ENCODE measurements at places on chromosomes 5 and 9.

GRCh38 chr5:149227168-149227826 is 44.4 kb upstream of the AFAP1L1 start:
- DNase-seq: no peak

DNA sequence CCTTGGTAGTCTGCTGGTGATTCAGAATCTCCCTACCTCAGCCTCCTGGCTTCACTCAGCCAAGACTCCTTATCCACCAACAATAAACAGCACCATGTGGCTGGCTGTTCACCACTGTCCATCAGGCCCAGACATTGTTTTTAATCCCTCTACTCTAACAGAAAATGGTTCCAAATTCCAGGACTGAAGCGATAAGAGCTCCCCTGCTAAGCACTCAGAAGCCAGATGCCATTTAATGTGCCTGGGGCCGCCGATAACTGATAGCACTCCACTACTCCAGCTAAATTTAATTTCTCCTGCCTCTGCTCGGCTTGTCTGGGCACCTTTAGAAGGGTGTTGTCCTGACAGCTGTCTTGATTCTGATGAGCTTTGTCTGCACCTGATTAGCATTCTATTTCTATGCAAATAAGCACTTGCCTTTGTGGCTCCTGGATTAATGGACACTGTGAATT is 47.1 kb downstream of the ZNF622 start:
- no peak for DNase-seq

DNA sequence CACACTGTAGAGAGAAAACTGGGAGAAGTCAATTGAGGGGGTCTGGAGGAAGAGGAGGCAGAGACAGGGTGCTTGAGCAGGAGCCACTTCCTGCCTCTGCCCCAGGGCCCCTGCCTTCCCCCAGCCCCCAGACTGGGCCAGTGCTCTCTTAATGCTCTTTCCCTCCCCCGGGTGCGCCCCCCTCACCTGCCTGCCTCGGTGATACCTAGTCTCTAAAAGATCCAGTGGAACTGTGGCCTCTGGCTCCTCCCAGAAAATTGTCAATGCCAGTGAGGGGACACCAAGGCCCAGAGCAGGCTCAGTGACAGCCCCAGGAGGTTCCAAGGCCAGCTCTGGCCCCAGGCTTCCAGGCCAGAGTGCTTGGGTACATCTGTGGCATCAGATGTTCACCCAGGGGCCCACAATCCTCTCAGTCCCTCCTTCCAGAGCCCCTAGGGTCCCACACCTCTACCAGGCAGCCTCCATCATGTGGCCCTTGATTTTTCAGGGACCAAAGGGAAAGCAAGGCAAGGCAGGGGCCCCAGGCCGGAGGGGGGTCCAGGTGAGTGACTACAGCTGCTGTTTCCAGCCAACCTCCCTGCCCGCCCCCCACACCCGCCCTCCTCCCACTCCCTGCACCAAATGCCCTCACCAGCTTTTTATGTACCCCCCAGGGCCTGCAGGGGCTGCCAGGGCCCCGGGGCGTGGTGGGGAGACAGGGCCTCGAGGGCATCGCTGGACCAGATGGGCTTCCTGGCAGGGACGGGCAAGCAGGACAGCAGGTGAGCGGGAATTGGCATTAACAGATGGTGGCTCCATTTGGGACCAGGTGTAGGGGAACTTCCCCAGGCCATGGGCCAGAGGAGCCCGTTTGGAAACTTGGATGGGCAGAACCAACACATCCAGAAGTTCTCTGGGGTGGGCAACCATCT is 33.1 kb upstream of the ORM1 start:
- peak; percentile 75 for DNase-seq

DNA sequence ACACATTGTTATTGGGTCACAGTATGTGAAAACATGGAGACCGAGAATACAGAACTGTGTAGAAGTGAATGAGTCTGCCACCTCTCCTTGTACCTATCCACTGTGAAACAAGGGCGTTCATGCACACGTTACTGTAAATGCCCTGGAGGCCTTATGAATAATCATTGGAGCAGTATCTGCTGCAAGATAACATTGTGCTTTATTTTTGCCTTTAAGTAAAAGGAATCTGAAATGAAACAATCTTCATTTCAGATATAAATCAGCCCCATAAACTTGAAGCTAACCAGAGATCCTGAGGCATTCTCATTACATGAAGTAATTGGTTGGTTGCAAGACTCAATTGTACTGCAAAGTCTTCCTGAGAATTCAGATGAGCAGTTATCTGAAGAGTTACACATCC is 419.6 kb downstream of the KDM4C start:
- no peak for DNase-seq

GRCh38 chr9:110260911-110261310 is 4.6 kb upstream of the TXN start:
- no peak for DNase-seq

- DNase-seq: no peak
Measured at GRCh38 chr5:140000332-140000731, 42.8 kb downstream of the NRG2 start.
